ENCODE measurements at places on chromosomes 1 and 21.

- DNase-seq = no peak
These were observed 30.3 kb upstream of the PGBD5 start for GRCh38 chr1:230456478-230456877.

- DNase-seq = no peak
These were observed 2.6 kb downstream of the HDGF start for GRCh38 chr1:156748670-156749418.

GRCh38 chr21:17688912-17689874 is 76.5 kb upstream of the BTG3 start:
- peak; percentile 75 for DNase-seq

DNA sequence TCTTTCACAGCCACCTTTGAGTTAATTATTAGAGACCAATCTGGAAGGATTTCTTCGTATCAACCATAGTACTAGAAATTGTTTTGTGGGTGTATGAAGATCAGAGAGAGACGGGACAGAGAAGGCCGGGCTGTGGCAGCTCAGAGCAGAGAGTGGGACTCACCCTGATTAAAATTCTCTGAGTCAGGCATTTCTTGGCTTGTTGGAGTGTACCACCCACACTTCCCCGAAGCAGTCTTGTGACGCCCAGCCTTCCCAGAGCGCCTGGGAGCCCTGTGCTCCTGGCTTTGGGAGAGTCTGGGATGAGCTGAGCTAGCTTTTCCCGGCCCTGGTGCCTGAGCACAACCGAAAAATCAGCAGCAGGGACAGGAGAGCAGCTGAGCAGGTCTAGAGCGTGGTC is 19.4 kb downstream of the PLEKHM2 start:
- DNase-seq = no peak

DNA sequence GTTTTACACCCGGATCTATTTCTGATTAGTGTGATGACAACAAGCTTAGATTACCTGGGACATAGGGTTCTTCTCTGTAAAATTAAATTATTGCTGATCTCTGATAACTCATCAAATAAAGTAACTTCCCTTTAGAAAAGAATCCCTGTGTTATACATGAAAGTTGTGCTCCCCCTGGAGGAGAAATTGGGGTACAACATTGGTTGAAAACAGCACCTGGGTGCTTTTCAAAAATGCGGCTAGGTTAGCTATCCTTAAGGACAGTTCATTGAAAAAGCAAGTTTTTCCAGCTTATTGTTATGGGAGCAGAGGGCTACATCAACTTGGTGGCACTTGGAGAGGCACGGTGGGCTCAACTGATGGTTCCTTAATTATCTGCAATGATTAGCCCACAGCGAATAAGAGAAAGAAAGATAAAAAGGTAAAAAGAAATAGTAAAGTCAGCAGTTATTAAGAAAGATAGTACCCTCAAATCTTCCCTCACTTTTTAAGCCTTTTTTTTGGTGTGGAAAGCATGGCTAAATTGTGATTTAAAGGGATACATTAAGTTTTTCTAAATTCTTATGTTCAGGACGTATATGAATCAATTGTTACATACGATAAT is 97.8 kb downstream of the FMN2 start:
- DNase-seq = peak; percentile 42

- DNase-seq = no peak
These were observed 48.5 kb downstream of the AJAP1 start for GRCh38 chr1:4702932-4703331.

GRCh38 chr1:1324524-1325287 is at the start of the genes CPTP and INTS11:
Gene CPTP (plus strand): TSS chr1:1324802. CDS start chr1:1326911, 2,109 bp downstream.
Gene INTS11 (minus strand): TSS chr1:1324660. CDS start chr1:1324608, 52 bp downstream.
- peak; percentile 86 for DNase-seq

- DNase-seq = peak; percentile 76
These were observed 79.3 kb downstream of the HMCN1 start for GRCh38 chr1:185813401-185813979.

DNA sequence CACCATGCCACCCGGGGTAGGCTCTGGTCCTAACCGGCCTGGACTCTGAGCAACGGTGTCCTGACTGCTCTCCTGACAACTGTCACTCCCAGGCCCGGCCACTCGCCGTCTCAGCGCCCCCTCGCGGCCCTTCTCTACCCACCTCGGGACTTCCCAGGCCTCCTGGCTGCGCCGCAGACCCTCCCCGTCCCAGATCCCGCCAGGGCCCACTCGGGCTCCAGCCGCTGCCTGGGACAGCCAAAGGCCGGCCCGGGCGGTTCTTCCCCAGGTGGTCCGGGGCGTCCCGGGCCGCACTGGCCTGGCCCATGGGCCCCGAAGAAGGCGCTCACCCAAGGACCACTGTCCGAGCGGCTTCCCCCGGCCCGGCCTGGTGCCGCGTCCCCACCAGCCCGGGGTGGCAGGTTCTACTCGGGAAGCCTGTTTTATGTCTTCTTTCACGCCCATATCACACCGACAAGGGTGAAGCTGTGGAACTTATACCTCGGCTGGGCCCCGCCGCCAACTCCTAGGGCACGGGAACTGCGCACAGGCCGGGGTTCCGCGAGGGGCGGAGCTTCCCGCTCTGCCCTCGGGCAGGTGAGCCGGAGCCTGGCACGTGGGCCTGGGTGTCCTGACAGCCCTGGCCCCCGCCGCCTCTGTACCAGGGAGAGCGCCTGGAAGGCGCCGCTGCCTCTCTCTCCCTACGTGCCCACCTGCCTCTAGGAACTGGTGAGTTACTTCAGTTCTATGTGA is 138.3 kb downstream of the TTLL7 start:
- peak; percentile 53 for DNase-seq

GRCh38 chr1:28229996-28230395 is 2.8 kb downstream of the DNAJC8 start:
- DNase-seq = no peak

DNA sequence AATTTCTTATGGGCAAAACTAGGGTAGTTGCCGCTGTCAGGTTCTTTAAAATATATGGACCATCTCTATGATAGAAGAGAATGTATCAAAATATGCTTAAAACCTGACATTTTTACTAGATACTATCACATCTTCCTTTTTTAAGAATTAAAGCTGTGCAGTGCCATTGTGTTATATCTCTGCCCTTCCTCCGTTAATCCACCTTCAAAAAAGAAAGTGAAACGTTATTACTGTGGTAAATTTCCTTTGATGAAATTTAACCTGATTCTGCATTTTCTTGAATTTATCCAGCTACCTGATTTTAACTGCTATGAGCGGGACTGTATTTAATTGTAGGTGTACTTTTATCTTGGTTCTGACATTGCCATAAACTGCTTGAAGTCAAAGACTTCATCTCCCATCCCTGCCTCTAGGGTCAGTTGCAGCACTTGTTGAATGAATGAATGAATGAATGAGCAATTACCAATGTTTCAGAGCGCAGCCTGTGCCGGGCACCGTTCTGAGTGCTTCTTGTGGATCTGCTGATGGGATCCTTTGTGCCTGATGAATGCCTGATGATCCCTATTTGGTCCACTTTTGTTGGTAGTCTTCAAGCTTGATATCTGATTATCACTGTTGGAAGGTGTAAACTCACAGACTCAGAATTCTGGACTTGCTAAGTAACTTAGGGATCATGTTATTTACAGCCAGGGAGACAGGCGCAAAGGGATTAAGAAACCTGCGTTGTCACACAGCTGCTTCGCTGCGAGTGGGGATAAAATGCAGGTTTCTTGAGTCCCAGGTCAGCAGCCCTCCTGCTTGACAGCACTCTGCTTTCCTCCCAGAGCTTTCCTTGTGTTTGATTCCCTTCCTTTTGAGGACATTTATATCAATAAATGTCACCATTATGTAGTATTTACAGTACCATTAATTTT is 30.1 kb downstream of the SMYD2 start:
- no peak for DNase-seq

DNA sequence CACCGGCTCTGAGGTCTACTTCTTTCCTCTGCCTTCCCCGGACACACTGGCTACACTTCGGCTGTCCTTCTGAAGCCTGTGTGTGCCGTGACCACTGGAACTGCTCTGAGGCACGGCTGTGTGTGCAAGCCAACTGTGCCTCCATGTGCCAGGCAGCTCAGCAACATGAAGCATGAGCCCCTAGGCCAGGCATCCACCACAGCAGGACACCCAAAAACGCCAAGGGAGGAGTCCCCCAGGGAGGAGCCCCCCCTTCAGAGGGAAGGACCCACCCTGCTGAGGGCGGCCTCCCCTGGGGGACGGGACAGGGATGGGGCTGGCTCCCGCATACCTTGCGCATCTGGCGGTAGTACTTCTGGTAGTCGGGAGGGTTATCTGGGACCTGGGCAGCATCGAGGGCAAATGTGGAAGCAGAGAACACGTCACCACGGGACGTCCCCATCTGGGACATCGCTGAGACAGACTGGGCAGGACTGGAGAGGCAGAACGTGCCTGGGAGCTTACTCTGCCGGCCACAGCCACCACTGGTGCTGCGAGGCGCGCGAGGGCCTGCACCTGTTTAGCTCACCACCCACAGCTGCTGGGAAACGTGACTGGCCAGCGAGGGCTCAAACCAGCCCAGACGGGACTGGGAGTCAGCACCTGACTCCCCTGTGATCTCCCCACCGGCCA is 20.5 kb downstream of the LSS start:
- DNase-seq = no peak

GRCh38 chr21:35843911-35844667 is 216.2 kb downstream of the SETD4 start:
- no peak for DNase-seq

DNA sequence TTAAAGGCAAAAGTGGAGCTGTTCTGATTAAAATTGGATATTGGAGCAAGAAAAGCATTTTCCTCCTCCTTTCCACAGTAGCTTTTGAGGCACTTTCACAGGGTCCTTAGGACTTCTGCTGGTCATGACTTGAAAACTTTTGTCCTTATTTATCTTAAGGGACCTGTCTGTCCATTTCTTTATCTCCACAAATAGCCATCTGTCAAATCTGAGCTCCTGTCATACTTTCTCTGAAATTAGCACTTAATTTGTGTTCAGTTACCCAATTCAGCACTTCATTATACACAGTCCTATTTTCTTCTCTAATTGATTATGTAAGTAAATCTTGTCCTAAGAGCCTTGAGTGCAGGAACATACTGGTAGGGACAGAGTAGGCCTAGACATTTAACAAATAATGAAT is 9.8 kb downstream of the POU2F1 start:
- DNase-seq = no peak

- no peak for DNase-seq
These were observed 4.8 kb downstream of the NECTIN4 start for GRCh38 chr1:161084597-161084988.

DNA sequence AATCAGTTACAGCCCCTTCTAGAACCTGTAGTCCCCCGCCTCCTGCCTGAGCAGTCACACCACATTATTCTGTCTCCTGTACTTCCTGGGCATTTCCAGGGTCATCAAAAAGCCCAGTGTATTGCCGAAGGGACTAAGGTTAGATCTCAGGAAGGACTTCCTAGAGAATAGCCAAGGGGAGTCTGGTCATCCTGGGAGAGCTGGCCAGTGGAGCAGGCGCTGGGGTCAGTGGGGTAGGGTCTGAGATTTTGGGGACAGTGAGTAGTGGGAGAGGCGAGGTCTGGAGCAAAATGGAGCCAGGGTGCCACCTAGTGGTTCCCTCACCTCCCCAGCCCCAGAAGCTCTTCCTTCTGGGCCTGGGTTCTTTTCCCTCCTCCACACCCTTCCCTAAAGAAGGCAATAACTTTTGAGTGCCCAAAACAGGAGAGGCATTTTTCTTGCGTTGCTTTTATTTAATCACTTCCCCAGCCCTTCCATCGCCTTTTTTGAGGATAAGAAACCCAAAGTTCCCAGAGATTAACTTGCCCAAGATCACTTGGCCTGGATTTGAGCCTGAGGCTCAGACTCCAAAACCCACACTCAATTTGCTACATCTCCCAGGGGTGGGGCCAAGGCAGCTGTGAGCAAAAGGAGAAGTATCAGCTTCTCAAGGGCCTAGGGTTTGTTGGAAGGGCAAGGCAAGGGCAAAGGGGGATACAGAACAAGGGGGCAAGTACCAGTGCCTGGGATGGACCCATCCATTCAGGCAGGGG is 7.3 kb upstream of the PMVK start:
- peak; percentile 40 for DNase-seq

GRCh38 chr1:38132681-38133080 is 86.1 kb upstream of the POU3F1 start:
- no peak for DNase-seq

GRCh38 chr1:83017701-83018100 is 981.2 kb downstream of the TTLL7 start:
- peak; percentile 18 for DNase-seq

GRCh38 chr1:87330057-87330884 is 1.6 kb downstream of the LMO4 start:
- DNase-seq = peak; percentile 68

DNA sequence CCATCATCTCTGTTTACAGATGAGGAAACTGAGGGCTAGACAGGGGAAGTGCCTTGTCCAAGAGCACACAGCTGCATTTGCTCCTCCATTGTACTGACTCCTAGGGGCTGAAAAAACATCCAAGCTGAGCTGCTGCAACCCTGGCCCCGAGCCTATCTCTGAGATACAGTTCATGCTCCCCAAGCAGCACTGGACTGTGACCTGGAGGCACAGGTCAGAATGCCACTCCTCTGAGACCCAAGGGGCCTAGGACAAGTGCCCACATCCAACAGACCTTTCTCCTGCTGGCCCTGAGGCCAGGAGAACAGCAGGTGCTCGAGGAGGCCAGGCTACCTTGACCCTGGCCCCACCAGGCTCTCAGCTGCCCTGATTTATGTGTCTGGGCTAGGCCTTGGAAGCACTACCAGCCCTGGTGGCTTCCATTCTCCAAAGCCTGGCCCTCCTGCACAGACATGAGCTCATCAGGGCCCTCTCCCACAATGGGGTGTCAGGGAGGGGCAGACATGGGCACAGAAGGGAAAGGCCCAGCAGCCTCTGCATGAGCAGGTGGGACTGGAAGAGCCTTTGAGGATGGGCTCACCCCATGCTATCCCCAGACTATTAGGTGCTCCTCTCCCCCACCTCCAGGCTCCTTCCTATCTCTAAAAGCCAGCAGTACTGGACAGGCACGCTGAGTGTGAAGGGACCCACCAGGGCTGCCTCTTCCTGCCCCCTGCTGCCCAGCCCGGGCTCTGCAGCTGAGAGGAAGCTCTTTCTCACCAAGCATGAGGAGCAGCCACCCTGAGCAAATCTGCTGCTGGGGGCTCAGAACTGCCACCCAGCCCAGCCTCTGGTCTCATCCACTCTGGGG is 18.8 kb downstream of the ADGRB2 start:
- peak; percentile 10 for DNase-seq

DNA sequence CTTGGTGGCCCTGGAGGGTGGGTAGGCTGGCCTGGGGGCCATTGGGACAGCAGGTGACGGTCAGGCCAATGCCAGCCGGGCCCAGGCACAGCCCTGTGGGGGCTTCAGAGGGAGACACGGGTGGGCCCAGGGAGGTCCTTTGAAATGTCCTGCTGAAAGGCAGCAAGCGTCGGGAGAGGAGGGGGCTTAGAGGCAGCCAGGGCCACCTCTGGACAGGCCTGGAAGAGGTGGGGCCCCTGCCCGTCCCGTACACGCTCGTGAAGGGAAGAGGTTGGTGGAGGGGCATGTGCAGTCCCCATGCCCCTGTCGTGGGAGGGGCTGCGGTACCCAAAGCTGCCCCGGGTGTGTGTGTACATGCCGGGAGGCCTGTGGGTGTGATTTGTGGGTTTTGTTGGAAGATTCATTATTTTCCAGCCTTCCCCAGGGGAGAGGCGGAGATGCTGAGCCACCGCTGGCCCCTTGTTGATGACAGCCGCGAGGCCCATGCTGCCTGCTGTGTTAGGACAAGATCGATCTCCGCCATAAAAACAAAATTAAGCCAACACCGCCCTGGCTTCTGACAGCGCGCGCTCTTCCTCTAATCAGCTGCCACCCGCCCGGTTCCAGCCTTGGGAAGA is 3.4 kb upstream of the PLCH2 start:
- no peak for DNase-seq

GRCh38 chr1:159007726-159008125 is 2.0 kb upstream of the IFI16 start:
- no peak for DNase-seq
